Smooth muscle cell of the brain vasculature (primary cell): ENCODE measurements at places on chromosomes 7 and 10.

- DNase-seq = no peak
Measured at GRCh38 chr7:7417851-7418250, 117.8 kb downstream of the COL28A1 start.

GRCh38 chr10:59106441-59106840 is 70.0 kb upstream of the PHYHIPL start:
- DNase-seq = no peak

- DNase-seq = no peak
Measured at GRCh38 chr7:149126662-149127266, 640 bp upstream of the ZNF425 start.

- no peak for DNase-seq
Measured at GRCh38 chr7:50658696-50659095, 93.5 kb upstream of the DDC start.

DNA sequence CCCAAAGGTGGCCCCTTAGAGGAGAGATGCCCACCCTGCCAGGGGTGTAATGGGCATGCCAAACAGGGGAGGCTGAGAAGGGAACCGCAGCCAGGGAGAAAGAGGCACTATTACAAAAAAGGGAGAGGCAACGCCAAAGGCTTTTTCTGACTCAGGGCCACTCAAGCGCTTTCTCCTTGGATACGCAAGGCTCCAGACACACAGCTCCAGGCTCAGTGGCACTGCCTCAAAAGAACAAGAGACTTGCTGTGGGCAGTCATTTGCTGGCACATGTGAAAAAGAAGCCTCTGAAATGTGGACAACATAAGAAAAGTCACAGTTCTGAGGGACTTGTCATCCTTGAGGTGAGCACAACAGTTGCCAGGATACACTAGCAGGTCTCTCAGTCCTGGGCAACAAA is 128.4 kb downstream of the DGKI start:
- DNase-seq = no peak

GRCh38 chr10:47330366-47330765 is 8.1 kb downstream of the GDF2 start:
- DNase-seq = no peak

DNA sequence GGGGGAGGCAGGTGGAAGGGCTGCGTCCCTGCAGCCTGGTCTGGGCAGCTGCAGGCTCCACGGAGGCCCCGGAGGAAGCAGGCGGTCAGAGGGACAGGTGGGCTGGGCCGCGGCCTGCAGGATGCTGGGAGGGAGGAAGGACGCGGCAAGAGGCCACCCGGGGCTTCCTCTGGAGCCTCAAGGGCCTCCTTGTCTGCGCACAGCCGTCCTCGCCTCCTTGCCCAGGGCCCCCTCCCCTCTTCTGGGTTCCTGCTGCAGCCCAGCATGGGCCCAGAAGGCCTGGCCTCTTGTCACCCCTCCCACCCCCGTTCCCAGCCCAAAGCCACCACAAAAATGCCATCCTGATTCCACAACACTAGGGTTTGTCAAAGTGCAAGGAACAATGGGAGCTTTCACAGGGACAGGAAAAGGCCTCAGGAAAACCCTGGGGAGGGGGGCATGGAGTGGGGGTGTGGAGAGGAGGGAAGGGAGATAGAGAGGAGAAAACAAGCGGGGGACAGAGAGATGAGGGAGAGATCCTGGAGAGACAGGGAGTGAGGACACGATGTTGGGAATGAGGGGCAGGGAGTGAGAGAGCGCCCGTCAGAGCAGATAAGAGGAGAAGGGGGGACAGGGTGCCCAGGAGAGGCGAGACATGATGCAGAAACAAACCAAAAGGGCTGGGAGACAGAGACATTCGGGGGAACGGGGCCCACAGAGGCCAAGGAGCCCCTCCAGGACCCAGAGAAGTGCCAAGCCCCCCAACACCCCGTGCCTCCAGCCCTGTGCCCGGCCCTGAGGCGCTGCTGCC is 41.8 kb downstream of the ZCCHC24 start:
- no peak for DNase-seq

DNA sequence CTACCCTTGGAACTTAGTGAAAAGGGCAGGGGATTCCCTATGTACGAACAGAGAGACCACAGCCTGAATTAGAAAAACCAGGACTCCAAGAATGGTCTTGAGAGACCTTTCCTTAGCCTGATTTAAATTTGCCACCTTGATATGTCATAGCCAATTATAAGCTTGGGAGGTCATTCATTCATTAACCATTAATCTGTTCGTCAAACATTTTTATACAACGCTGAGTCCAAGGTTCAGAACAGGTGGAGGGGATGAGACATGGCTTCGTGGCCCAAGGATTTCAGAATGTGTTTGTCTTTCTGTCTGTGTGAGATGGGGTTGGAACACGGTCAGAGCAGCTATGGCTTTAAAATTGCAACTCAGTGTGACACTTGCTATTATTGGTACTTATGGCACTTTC is 158.0 kb downstream of the PAXIP1 start:
- no peak for DNase-seq

DNA sequence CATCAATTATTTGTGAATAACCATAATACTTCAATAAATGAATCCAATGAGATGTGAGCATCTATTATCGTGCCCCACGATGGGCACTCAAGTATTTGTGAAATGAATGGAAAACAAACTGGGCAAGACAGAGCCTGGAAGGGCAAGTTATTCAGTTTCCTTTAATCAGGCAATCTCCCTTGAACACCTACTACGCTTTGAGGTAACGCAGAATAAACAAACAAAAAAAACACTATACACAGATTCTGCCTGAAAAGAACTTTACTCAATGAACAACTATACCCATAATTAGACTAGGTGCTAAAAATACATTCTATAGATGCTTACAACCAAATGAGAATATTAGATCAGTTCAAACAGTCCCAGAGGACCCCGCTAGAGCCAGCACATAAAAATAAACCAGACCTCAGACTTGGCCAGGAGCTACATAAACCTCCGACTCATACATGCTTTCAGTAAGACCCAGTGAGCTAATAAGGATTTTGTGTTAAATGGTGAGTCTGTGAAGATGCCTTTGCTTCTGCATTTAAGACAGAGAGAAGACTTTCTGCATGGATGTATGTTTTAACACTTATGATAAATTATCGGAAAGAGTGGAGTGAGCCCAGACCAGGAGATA is 121.3 kb downstream of the MPP7 start:
- DNase-seq = no peak

DNA sequence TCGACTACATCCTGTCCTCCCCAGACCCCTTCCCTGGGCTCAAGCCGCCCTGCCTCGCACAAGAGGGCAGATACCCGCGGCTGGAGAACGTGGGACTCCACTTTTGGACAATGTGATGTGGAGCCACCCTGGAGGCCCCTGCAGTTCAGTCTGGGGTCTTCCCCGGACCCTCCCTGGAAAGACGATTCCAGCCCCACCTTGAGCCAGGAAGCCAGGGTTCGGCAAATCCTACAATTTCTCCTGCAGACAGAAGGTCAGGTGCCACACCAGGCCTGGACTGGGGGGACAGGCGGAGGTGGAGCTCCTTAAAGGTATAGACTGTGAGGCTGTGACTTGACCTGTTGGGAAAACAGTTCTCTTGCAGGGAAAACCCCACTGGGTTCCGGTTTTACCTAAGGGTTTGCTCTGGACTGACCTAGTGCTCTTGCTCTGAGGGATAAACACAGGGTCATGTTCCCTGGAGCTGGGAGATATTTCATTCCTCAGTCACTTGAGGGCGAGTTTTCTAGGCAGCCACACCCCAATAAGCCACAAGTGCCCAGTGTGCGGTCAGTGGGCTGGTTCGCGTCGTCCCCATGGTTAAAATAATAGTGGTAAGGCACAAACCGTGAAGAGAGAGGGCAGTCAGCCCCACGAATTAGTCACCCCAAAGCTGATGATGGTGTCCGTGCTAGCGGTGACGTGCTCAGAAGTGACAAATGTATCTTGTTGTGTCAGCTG is 1.6 kb downstream of the FOXL3 start:
- DNase-seq = no peak

- no peak for DNase-seq
Measured at GRCh38 chr7:115009736-115010440, 88.0 kb downstream of the MDFIC start.

- DNase-seq = no peak
Measured at GRCh38 chr7:15087771-15088170, 185.2 kb upstream of the DGKB start.

DNA sequence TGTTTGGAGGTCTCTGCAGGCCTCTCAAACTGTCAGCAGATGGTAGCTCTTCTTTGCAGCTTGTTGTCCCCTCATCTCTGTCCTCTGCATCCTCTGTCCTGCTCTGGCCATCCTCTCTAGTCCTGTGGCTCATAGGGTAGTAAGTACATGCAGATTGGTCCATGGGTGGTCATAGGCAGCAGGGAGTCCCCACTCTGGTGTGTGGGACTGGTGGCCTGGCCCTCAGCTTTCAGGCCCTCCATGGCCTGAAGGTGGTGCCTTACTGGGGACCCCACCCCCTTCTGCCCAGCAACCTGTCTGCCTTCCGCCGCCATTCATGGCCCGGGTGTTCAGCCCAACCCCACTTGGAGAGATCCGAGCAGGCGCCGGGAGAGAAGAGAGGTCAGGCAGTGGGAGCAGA is 12.8 kb upstream of the TCTN3 start:
- no peak for DNase-seq

- DNase-seq = no peak
Measured at GRCh38 chr10:24449321-24449740, 240.4 kb downstream of the KIAA1217 start.

- no peak for DNase-seq
Measured at GRCh38 chr7:3480197-3480596, 179.1 kb downstream of the SDK1 start.

DNA sequence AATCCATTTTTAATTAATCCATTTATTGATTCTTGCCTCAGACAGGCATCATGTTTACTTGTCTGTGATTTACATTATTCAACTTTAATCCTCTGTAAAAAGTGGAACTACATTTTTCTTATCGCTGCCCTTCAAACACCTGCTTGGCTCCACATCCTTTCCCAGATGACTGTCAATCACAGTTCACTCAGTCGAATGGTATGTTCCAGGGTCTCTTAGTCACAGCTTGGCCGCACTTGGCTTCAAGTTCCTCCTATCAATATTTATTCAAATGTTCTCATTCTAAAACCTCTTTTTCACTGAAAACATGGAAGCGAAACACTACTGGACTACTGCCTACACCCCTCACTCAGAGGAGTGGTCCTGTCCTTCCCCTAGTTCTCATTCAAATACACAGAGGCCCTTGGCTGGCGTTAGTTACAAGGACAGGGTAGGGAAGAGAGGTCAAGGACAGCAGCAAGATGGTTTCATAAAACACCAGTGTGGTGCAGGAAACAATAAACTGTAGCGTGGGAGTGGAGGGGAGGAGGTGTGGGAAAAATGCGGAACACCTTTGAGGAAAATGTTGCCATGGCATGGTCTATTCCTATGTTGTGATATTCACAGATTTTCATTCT is 143.2 kb downstream of the USP6NL start:
- DNase-seq = no peak

- DNase-seq = no peak
Measured at GRCh38 chr10:14476006-14476405, 145.3 kb upstream of the FRMD4A start.

- DNase-seq = no peak
Measured at GRCh38 chr7:101156277-101156676, 2.0 kb downstream of the AP1S1 start.

DNA sequence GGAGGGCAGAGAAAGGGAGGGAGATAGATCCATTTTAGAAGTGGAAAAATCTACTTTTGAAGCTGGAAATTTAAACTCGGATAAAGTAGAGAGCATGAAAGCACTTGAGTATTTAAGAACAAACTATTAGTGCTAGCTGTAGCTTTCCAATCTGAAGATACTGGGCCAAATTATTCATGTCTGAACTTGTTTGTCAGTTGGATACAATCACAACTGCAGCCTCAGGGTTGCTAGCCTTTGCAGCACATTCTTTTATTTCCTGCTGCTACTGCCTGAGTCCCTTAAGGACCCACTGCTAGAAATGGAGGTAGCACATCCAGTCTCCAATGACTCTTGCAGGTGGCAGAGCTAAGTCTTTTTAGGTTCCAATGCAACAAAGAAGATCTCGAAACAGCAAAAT is 8.3 kb upstream of the SLC25A13 start:
- DNase-seq = no peak

DNA sequence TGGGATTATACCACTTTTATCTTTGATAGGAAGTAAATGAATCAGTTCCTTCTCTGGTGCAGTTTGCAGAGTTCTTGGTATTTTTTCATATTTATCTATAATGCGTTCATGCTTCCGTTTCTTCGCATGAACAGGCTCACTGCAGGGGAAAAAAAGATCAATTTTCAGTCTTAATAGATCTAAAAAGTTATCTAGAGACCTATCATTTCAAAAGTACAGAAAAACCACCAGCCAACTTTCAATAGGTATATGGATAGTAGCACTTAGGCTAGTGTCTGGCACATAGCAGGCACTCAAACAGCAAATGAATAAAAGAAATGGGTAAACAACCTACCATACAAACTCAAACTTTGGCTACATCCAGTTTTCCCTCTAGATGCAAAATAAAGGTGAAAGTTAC is 5.5 kb downstream of the NOC3L start:
- DNase-seq = no peak

GRCh38 chr7:143484119-143484518 is 6.4 kb downstream of the TAS2R41 start:
- peak; percentile 59 for DNase-seq

DNA sequence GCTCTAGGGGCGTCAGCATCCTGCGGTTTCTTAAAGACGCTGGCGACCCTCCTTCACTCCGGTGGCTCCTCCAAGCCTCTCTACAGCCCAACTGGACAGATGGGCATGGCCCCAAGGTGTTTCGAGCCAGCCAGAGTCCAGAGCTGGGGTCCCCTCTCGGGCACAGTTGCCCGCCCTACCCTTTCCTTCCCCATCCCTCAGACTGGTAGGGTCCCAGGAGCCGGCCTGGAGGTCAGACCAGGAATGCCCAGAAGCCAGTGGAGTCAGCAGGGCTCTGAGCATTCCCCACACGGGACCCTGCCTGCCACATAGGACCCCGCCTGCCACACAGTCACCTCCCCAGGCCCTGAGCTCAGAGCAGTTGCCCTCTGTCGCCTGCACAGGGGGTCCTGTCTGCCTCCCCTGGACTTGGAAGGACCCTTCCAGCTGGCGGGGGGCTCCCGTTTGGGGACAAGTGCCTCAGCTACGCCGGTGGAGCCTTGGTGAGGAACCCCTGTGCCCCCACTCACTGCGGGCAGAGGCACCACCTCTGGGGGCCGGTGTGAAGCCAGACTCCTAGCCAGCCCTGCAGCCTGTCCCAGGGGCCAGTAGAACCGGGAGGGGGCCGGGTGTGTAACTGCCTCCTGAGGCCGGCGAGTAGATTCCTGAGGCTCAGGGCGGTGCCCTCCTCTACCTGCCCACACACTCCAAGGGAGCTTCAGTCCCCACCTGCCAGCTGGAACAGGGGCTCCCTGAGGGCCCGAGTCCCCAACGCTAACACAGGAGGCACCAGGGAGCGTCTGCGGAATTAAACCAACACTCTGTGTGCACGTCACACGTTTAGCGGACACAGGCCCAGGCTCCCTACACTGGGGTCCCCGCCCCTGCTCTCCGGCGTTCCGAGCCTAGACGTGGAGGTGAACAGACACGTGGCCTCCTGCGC is 19.4 kb upstream of the PDGFA start:
- no peak for DNase-seq

DNA sequence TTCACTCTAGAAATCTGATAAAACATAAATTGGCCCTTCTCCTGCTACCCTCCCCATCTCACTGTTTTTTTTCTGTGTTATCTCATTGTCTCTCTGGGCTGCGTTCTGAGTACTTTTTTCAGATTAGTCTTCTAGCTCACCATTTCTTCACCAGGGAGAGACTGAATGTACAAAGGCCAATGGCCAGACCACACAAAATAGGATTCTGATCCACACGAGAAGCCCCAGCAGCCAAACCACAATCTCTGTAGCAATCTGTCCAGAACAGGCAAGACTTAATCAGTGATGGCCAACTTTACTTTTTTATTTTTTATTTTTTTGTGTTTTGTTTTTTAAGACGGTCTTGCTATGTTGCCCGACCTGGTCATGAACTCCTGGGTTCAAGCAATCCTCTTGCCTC is 55.9 kb upstream of the PAPSS2 start:
- no peak for DNase-seq
